Naive B cell (primary cell): ENCODE measurements at places on chromosomes 1 and 21. TPM values are rescaled to one million over a fixed set of nuclear protein-coding genes. Genes with fewer than 3 reads are reported as not detected.

The SLC9C2 gene
- not detected for polyA plus RNA-seq

The AMY2A gene
- polyA plus RNA-seq: not detected

The SPATA6 gene
- polyA plus RNA-seq: 2.2 TPM

The OPN3 gene
- 137 TPM for polyA plus RNA-seq

The TBX15 gene
- not detected for polyA plus RNA-seq
